ENCODE measurements at places on chromosomes 2 and 18. TPM values are rescaled to one million over a fixed set of nuclear protein-coding genes. Genes with fewer than 3 reads are reported as not detected.

GRCh38 chr18:58005885-58006523, 38.0 kb upstream of the NEDD4L start:
- DNase-seq = no peak

RNU2-63P gene
- not detected for polyA plus RNA-seq

GRCh38 chr2:74093840-74094239, 53.9 kb downstream of the BOLA3 start:
- DNase-seq = no peak

- DNase-seq = no peak
These were observed 15.5 kb downstream of the WDFY1 start for GRCh38 chr2:223929571-223930102.

DNA sequence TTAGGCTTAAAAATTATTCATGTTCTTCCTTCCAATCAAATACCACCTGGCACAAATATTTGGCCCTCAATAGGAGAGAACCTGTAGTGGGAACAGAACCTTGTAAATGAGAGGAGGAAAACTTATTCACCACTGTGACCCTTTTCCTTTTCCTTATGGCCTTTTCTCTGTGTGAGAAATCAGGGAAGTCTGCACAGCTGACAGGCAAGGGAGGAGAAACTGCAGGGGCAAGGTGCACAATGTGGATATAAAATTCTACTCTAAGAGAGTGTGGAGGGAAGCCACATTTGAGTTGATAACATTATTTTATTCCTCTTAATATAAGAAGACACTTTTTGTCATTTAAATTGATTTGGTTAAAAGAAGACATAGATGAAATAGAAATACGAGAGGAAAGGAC, 1247.0 kb upstream of the CHAC2 start:
- no peak for DNase-seq

- no peak for DNase-seq
These were observed 547.1 kb upstream of the LINC00305 start for GRCh38 chr18:64695851-64696553.

GRCh38 chr2:80002568-80003157, 301.9 kb downstream of the LRRTM1 start:
- no peak for DNase-seq

- DNase-seq = no peak
These were observed 2.0 kb downstream of the BCL11A start for GRCh38 chr2:60551240-60552077.

GRCh38 chr2:218286570-218287459, 5.5 kb downstream of the TMBIM1 start:
- peak; percentile 84 for DNase-seq

GRCh38 chr2:95359501-95359930, 43.0 kb upstream of the FAHD2A start:
- no peak for DNase-seq

GRCh38 chr2:64765160-64765805, 111.6 kb upstream of the SERTAD2 start:
- DNase-seq = no peak

- DNase-seq = no peak
These were observed 92.8 kb upstream of the OTOS start for GRCh38 chr2:240232961-240233884.

SLC39A10 gene
- 38.5 TPM for polyA plus RNA-seq

- no peak for DNase-seq
These were observed 56.3 kb upstream of the MAPRE3 start for GRCh38 chr2:26913999-26914658.

- peak; percentile 77 for DNase-seq
These were observed 5.4 kb upstream of the PUM2 start for GRCh38 chr2:20356042-20356441.

TUBA3E gene
- polyA plus RNA-seq = not detected

SERPINB4 gene
- polyA plus RNA-seq = not detected

DNA sequence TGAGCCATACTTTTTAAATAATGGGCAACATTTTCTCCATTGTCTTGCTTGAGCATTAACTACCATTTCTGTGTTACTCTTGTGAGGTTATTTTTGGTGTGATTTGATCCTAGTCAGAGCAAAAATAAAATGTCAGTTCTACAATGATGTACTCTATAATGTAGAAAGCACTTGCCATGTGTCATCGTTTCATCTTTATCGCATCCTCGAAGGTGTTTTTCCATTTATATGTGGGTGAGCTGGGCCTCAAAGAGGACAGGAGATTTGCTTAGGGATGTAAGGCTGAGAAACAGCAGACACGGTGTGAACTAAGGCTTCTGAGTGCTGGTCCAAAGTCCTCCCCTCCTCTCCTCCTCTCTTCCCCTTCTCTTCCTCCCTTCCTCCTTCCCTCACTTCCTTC, 199.8 kb downstream of the FAM210A start:
- DNase-seq = no peak

DNA sequence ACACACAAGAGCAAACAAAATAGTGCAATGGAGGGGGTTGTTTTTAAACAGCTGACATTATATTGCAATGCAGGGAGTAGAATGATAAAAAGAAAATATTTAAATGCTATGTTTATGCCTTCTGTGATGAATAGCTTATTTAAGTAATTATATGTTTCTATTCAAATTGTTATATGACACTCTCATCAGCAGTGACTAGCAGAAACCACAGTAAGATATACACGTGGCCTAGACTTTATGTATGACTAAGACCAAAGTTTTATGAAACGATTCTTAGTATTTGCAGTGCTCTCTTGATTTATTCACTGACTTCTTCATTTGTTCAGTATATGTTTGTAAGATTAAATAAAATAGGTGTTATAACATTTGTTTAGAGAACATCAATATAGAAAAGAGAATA, 26.1 kb upstream of the C1D start:
- DNase-seq = no peak

DNA sequence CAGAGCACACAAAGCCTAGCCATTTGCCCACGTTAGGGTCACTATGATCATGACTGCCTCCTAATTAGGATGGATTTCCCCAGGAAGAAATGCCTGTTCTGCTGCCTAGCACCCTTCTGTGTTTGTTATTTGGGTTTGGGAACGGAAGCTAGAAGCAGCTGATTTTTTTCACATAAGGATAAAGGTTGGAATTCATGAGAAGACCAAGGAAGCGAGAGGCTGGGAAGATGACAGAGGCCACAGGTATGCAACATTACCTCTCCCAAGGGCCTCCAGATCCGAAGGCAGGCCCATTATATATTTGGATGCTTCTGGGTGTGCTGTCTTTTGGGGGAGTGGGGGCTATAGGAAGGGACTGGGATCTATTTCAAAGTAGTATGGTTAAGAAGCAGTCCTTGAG, 204.7 kb downstream of the FBXO15 start:
- DNase-seq = no peak

GRCh38 chr2:58734365-58734764, 493.2 kb upstream of the FANCL start:
- DNase-seq = no peak

DNA sequence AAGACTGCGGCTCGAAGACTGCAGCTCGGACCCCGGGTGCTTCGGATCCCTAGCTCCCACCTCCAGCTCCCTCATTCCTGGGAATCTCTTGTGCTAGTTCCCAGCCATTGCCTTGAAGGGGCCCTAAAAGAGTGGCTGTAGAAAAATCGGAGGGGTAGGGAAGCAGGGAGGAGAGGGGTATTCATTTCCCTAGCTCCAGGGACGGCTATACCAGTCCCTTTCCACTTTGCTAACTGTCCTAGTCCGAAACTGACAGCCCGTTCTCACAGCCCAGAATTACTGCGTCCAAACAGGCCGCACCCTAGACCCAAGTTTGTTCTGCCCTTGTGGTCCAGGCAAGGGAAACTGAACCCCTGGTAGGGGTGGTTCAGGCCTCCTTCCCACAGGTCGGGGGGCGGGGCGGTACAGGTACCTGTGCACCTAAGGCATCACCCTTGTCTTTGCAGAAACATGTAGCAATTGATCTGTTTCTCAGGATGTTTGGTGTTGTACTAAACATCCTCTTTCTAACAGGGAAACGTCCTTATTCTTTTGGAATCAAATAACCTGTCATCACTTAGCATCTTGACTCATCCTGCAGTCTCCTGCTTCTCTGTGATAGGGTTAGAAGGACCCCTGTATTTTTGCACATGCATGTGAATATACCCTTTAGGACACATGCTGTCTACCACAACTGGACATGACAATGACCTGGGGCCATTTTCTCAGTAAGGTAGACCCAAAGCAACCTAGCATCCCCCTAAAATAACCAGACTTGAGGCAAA, 4.0 kb downstream of the EMX1 start:
- DNase-seq = no peak

TMEM200C gene
- 1.7 TPM for polyA plus RNA-seq

DNA sequence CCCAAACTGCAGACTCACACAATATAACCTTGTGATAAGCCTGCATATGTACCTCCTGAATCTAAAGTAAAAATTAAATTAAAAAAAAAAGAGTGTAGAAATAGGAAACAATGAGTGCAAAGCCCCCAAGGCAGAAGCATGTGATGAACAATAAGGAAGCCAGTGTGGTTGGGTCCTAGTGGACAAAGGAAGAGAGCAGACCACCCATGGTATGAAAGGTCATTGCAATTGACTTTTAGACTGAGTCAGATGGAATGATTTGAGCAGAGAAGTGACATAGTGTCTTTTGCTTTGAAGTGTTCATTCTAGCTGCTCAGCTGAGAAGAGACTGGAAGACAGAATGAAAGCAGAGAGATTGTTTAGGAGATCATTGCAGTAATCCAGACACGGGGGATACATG, 417.1 kb downstream of the RAD51AP2 start:
- no peak for DNase-seq

- peak; percentile 78 for DNase-seq
These were observed 487.4 kb upstream of the ZEB2 start for GRCh38 chr2:145007093-145007959.

- no peak for DNase-seq
These were observed 124.8 kb downstream of the LTBP1 start for GRCh38 chr2:33071591-33071990.

DNA sequence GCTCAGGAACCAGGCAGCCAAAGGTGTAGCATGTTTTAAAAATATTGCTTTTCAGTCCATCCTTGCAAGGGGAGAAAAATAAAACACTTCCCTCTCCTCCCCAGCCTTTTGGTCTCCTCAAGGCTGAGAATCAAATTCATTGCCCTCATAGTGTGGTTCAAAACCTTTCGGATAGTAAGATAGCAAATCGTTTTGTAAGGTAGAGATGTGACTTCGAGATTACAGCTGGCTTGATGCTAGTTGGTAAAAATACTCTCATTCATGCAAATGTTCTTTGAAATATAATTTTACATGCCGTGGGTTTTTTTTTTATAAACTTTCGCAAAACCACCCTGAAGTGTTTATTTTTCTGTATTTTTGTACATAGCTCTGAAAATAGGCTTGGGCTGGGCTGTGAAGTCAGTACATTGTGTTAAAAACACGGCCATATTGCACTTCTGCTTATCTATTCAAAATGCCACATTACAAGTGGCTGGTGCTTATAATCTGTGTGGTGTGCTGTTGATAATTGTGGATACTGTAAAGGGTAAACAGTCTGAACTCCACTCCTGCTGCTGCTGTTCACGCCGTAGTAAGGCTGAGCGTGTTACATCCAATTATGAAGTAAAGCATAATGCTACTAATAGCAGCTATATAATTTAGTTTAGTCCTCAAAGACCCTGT, 172.0 kb upstream of the SIX3 start:
- no peak for DNase-seq

GRCh38 chr2:32622570-32623310, 5.1 kb upstream of the TTC27 start:
- no peak for DNase-seq

SCN9A gene
- polyA plus RNA-seq = 39.9 TPM

- no peak for DNase-seq
These were observed 14.9 kb downstream of the TRMT61B start for GRCh38 chr2:28855193-28855592.

GRCh38 chr2:174333372-174334277, 1.1 kb upstream of the SP9 start:
- no peak for DNase-seq

GRCh38 chr18:9918016-9918680, 4.3 kb downstream of the VAPA start:
- DNase-seq = no peak

DNA sequence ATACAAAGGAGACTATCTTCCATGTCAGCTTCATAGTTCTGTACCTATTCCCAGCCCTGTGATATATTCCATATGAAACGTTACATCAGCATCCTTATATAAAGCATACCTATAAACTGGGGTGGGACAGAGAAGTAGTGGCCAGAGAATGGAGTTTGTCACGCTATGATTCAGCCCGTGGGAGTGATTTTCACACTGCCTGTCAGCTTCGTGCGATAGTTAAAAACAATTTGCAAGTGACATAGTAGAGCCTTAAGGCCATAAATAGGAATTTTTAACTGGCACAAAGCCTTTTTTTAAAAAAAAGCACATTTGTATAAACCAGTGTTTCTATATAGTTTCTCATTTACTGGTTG, 30.2 kb downstream of the PKP4 start:
- DNase-seq = no peak

UCN gene
- 0.40 TPM for polyA plus RNA-seq

GRCh38 chr2:202278036-202278760, 12.6 kb downstream of the NOP58 start:
- DNase-seq = no peak

DNA sequence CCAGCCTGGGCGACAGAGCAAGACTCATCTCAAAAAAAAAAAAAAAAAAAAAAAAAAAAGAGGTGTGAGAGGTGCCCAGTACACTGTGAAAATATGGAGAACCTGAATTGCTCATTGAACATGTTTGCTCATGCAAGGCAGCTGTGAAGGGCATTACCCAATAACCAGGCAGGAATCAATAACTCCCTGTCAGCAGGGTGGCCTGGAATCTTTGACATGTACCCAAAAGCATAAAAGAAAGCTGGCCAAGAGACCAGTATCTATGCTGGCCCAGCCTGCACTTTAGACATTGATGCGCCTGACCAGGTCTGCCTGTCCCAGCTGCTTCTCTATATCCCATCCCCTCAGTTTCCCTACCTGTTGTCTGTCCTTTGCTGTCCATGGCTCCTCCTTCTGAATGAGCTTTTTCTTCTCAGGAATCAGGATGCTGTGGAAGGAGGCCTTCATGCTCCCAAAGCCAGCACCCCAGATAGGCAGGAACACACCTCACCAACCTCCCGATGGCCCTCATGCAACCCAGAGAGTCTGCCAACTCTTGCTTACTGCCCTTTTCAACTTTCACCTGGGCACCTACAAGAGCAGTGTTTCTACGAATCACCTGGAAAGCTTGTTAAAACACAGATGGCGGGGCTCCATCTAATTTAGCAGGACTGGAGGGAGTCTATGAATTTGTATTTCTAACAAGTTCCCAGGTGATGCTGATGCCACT, 83.4 kb upstream of the PPP1CB start:
- no peak for DNase-seq

DNA sequence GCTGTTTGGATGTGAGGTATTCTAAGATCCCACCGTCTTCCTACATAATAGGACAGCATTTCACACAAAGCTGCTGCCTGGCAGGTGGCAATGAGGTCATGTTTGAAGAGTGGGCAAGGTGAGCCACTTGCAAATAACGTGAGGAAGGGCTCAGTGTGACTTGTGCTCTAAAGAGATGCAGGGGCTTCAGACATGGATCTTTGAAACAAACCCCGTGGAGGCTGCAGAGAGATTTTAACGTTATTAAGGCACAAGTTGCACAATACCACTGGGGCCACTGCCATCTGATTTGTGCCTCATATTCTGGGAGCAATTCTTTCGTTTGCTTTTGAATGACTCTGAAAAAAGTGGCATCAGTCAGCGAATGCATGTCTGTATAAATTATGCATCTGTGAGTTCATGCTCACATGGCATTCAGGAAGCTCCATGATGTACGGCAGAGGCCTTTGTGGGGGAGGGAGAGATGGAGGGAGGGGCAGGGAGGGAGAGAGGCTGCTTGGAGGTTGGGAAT, 362.0 kb downstream of the SOX11 start:
- no peak for DNase-seq

GRCh38 chr2:235810846-235811245, 317.0 kb downstream of the AGAP1 start:
- no peak for DNase-seq

GRCh38 chr2:128879161-128879560, 560.5 kb upstream of the HS6ST1 start:
- DNase-seq = no peak

Measured in AG04450 (cell line).